Activated CD4-positive, alpha-beta T cell treated with anti-CD3 and anti-CD28 coated beads for 48 hours (primary cell): ENCODE measurements at places on chromosomes 2 and 18.

DNA sequence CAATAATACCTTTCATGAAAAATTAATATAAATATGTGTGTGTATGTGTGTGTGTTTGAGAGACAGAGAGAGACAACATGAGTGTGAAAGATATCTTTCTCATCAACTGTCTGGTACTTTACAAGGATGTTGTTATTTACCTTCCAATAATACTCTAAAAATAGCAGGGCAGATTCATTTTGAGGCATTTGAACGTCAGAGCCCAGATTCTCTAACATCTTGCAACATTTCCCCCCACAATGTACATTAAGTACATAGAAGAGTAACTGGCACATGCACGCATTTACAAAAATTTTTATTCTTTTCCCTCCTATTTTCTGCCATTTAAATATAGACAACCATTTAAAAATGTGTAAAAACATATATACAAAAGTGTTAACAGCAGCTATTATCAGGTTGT is 100.9 kb downstream of the PID1 start:
- DNase-seq: no peak

- peak; percentile 7 for DNase-seq
Measured at GRCh38 chr2:31382452-31383120, 32.0 kb downstream of the XDH start.

DNA sequence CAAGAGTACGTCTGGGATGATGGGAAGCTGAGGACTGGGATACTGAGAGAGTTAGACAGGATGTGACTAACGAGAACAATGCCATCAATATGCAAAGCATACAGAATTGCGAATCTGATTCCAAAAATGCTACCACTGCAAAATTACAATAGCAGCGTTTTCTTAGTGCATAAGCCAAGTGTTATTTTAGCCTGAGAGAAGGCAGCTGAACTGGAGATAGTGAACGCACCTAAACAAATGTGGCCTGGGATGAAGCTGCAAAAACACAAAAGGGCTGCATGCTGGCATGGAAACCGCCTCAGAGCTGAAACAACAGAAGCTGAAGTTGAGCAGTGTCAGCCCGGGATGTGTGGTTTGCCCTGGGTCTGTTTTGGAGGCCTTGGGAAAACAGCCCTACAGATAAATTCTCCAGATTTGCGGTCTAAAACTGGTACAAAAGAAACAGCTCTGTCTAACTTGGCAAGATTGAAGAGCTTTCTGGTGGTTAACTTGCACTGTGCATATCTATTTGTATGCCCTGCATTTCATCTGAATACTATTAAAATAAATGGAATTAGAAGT is 45.5 kb downstream of the LYPD6 start:
- DNase-seq: no peak

DNA sequence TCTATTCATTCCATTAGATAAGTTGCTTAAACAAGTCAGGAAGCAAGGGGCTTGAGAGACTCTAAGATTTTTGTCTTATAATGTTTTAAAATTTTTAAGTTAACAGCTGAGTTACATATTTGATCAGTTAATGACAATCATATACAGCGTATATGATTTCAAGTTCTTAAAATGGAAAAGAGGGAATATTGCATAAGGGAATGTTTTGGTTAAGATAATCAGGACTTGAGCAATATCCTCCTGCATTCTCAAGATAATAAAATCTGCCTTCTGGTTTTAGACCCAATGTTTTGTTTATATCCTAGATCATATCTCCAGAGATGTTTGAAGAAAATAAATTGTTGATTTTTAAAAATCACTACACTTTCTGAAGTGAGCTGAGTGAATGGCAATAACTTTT is 13.4 kb upstream of the DYNC1I2 start:
- no peak for DNase-seq

DNA sequence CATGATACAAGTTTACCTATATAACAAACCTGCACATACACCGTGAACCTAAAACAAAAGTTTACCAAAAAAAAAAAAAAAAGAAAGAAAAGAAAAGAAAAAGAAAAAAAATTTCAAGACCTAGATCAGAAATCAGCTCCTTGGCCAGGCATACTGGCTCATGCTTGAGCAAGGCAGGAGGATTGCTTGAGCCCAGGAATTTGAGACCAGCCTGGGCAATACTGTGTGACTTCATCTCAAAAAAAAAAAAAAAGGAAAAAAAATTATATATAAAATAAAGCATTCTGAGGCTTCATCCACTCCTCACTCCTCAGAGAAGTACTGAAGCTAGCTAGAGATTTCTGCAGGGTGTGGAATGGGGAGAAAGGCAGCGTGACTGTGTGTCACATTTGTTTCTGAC is 11.8 kb upstream of the PROC start:
- no peak for DNase-seq

GRCh38 chr2:101502095-101502494 is 27.2 kb upstream of the RFX8 start:
- no peak for DNase-seq

DNA sequence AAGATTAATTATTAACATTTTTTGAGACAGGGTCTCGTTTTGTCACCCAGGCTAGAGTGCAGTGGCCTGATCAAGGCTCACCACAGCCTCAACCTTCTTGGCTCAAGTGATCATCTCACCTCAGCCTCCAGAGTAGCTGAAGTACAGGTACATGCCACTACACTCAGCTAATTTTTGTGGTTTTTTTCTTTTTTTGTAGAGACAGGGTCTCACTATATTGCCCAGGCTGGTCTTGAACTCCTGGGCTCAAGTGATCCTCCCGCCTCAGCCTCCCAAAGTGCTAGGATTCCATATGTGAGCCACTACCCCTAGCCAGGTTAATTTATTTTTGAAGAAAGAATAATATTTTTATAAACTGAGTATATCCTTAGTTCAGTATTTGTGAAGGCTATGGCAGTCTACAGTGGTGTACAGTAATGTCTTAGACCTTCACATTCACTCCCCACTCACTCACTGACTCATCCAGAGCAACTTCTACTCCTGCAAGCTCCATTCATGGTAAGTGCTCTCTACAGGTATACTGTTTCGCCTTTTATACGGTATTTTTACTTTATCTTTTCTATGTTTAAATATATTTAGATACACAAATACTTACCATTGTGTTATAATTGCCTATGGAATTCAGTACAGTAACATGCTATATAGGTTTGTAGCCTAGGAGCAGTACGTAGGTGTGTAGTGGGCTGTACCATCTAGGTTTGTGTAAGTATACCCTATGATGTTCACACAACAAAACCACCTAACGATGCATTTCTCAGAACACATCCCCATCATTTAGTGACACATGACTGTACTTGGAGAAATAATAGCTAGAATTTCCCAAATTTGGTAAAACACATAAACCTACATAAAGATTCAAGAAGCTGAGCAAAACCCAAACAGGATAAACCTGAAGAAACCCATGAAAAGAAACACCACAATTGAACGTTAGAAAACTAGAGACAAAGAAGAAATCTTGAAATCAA is 38.6 kb downstream of the MGAT4A start:
- no peak for DNase-seq

DNA sequence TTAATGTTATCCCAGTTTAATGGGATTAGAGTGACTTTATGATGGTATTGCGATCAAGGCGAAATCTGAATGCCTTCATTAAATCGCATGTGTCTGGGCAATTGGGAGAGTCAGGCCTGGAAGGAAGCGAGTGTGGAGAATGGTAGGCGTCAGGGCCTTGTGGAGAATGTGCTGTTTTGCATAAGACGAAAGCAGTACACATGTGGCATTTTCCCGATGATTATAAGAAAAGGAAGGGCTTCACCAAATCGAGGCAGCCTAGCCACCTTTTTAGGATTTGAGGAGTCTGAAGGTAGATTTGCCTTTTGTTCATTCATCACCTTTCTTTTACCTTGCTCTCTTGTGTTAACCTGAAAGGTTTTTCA is 1.0 kb downstream of the ZNF532 start:
- DNase-seq: no peak

DNA sequence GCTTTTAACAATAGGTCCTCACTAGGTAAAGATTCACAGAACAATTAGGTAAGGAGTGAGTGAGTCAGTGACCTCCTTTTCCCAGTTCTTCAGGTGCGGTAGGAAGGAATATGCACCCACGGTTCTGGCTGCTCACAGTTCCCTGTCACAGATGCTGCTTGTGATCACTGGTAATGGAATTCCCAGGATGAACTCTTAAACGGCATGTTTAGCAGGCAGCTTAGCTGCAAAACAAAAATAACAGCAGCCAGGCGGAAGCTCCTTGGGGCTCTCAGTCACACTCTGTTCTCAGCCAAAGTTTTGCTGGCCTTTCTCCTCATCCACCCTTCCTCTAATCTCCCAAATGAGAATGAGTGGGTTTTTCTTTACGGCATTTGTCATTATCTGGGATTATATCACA is 274.5 kb downstream of the MYT1L start:
- no peak for DNase-seq

DNA sequence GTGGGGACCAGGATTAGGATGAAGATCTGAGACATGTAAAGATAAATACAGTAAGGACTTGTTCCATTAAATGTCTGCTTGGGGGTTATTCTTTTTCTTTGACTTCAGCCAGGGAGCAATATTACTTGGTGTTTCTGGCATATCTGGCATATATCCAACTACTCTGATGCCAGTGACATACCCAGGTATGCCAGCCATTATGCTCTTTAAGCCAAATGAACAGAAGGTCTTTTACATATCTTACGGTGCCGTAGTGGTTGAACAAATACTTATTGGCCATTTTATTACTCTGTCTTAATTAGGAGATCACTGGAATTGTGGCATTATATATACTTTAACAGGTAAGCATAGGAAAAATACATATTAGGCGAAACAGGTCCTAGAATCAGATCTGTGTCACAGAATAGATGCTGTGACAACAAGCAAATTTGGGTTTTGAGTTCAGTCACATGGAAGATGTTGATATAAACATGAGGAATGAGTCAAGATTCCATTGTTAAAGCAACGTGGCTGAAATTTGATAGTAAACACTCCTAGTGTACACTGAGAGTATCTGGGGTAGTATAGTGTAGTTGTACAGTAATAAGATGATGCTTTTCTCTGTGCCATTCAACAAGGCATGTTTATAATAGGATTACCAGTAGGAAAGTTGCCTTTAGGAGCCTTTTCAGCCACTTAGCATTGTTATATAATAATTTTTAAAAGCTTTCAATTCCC is 62.6 kb downstream of the KCTD18 start:
- no peak for DNase-seq

DNA sequence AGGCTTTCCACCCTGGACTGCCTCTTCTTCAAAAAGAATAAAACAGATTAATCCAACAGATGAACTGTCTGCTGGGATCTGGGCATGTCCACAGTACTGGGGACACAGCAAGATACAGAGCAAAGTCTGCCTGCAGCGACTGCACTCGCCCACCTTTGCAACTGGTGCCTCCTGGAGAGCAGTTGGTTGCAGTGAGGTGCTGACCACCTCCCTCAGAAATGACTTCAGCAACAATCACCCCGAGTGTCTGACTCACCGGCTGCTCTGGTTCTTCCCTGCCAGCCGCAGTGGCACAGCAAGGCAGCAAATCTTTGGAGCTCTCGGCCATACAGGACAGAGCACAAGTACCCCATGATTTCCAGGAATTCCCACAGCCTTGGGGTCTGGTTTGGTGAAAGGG is 179.7 kb downstream of the ANAPC1 start:
- DNase-seq: peak; percentile 51

DNA sequence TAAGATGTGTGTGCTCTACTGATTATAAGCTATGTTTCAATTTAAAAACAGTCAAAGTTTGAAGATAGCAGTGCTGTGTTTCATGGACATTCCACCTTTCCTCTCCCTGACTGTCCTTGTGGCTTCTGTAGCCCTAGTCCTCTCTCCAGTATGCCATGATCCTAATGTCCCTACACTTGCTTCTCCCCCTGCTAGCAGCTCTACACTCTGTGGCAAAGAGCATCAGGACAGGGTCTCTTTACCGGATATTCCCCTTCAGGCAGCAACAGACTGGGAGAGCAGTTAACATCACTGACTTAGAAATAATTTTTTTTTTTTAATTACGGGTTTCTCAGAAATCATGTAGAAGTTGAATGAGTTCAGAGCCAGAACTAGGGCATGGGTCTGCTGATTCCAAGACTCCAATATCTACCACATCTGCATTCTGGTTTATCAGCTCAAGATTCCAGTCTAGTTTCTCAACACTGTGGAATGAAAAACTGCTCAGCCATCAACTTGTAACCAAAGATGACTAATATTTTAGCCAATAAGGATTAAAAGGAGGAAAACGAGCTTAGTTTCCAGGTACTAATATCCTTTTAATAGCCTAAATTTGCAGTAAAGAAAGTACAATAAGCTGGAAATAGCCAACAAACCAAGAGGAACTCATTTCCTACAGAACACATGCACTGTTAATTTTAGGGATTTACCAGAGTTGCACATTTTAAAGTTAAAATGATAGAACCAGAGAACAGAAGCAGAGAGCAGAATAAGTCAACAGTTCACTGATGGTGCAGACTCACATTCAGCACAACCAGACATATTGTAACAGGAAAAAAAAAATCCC is 45.2 kb downstream of the TMEM131 start:
- no peak for DNase-seq

DNA sequence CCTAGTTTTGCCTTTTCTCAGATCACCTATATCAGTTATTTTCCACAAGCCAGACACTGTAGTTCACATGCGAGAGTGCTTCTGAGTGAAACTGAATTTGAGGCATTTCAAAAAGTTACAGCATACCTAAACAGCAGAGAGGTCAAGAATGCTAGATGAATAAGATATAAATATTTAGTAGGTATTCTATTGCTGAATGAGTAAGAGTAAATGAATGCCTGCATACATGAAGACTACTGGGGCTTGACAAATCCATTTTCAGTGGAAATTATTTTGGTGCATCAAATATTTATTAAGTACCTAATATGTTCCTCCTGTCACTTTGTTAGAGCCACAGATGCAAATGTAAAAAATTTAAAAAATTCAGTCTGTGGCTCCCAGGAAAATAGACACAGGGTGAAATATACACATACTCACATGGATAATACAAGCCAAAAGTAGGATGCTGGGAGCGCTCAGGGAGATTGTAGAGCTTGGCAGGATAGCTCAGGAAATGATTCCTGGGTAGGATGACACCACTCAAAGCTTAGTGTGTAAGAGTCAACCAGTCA is 27.6 kb upstream of the CDC42EP3 start:
- DNase-seq: no peak

- DNase-seq: no peak
Measured at GRCh38 chr2:26011990-26012856, 21.7 kb upstream of the RAB10 start.

DNA sequence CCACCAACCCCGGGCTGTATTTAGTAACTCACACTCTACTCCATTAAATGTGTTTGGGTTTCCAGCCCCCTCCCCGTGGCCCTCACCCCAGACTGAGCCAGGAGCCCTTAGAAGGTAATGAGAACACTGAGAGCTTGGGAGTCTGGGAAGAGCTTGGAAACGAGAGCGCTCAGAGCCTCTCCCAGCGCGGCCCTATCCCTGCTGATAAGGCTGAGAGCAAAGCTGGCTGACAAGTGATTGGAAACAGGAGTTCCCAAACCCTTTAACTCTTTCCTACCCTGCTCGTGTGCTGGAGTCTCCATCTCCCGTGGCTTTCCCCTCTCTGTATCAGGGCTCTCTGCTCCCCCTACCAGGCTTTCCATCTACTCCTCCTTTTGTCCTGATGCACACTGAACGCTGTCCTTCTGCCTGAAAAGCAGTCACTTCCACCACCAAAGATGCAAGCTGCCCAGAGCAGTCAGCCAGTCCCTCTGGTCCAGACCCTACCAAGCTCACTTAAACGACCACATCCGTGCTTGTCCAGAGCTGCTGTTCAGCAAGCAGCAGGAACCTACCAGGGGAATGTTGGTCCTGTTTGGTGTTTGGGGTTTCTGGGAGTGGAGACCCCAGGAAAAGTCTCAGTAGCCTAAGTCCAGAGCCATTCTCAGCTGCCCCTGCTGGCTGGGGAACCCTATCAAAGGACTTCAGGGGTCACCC is 100.0 kb upstream of the PKDCC start:
- DNase-seq: no peak
